ENCODE measurements at places on chromosomes 5 and 9. TPM values are rescaled to one million over a fixed set of nuclear protein-coding genes. Genes with fewer than 3 reads are reported as not detected.

NKD2 gene
- total RNA-seq, result 12.0 TPM

CCL21 gene
- 2.2 TPM for total RNA-seq

CD14 gene
- 416 TPM for total RNA-seq

TAF7 gene
- 71.7 TPM for total RNA-seq

GRCh38 chr9:126563556-126563955 is 50.2 kb upstream of the LMX1B start:
- no peaks in the 10 kb centered on the region for H3K36me3 ChIP-seq
- H3K4me1 ChIP-seq, result no peaks in the 10 kb centered on the region
- no peak overlapping the region for H3K4me3 ChIP-seq
- DNase-seq, result no peak

GRCh38 chr5:79081779-79082178 is 12.2 kb downstream of the BHMT2 start:
- H3K4me1 ChIP-seq, result no peaks in the 10 kb centered on the region
- H3K27ac ChIP-seq, result no peak overlapping the region
- DNase-seq, result no peak
- no peaks in the 10 kb centered on the region for H3K36me3 ChIP-seq
- H3K27me3 ChIP-seq, result no peaks in the 10 kb centered on the region
- H3K4me3 ChIP-seq, result no peak overlapping the region

GRCh38 chr5:135669416-135669815 is 90.6 kb upstream of the CXCL14 start:
- no peaks in the 10 kb centered on the region for H3K27me3 ChIP-seq
- no peaks in the 10 kb centered on the region for H3K36me3 ChIP-seq
- no peaks in the 10 kb centered on the region for H3K4me1 ChIP-seq
- no peak for DNase-seq
- H3K27ac ChIP-seq, result no peak overlapping the region
- H3K4me3 ChIP-seq, result no peak overlapping the region

DNA sequence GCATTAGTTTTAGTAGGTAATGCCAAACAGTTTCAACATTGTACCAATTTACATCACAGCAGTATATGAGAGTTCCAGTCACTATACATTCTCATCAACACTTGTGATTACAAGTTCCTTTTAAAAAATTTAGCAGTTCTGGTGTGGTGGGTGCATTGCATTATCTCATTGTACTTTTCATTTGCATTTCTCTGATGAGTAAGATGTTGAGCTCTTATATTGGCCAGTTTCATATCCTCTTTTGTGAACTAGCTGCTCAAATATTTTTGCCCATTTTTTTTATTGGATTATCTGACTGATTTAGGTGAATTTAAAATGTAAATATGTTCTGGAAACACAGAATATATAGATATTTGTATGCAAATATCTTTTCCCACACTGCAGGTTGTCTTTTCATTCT is 160.9 kb upstream of the NR3C1 start:
- no peaks in the 10 kb centered on the region for H3K27me3 ChIP-seq
- H3K4me1 ChIP-seq, result no peaks in the 10 kb centered on the region
- H3K4me3 ChIP-seq, result no peak overlapping the region
- H3K27ac ChIP-seq, result no peak overlapping the region
- no peaks in the 10 kb centered on the region for H3K36me3 ChIP-seq
- no peak for DNase-seq

DNA sequence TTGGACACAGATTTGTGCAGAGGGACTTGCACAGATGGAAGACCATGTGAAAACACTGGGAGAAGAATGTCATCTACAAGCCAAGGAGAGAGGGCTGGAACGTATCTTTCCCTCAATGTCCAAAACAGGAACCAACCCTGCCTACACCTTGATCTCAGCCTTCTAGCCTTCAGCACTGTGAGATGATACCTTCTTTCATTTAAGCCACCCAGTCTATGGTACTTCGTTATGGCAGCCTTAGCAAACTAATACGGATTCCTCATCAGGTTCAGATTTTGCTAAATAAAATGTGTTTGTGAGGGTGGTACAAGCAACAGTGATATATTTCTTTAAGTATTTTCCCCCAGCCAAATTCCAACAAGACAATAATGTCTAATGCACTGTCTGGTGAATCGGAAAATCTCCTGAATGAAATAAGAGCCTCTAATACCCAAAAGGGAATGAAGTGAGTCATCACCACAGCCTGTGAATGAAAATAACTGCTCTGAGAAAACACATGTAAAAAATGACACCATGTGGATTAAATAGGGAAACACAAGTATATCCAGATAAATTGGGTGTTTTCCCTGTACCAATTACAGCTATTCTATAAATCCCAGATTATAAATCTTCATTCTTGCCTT is 182.8 kb upstream of the TARS1 start:
- H3K36me3 ChIP-seq, result no peaks in the 10 kb centered on the region
- H3K4me3 ChIP-seq, result no peak overlapping the region
- no peak for DNase-seq
- H3K27ac ChIP-seq, result no peak overlapping the region
- H3K4me1 ChIP-seq, result no peaks in the 10 kb centered on the region

All from adrenal gland (tissue), 19 donors.